ENCODE measurements at places on chromosomes 12 and 14.

GRCh38 chr12:90841336-90841735 lies 113.6 kb downstream of the CCER1 start:
- DNase-seq = no peak

DNA sequence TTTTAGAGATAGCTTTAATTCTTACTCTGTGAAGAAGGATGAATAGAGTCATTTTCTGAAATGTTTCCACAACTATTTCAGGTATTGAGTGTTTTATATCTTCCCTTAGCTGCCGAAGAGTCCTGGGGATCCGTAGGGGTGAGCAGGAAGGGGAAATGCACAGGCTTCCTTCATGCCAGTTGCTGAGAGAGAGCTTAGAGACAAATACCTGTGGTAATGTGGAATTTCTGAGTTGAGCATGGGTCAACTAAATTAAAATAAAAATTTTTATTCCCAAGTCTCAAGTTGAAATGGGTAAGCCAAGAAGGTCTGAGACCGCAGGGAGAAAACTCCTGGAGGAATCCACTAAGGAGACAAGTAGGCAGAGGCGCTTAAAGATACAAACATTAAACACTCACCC lies 185.7 kb downstream of the DAD1 start:
- DNase-seq = no peak

GRCh38 chr12:53086361-53086760 lies 7.2 kb upstream of the SPRYD3 start:
- no peak for DNase-seq

DNA sequence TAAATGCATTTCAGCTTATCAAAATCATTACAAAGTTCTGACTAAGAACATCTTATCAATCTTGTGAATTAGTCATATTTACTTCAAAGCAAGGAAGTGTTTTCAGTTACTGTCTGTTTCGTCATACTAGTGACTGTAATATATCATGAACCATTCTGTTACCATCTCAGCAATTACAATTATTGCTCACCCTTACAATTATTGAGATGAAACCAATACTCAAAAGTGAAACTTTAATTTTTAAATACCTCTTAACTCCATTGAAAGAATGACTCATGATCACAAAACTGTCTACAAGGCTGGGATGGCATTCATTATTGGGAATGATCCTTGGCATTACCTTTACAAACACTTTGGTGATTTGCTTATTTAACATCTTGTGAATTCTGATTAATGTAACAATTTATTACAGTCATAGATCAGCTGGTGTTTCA lies 90.3 kb downstream of the RPS6KA5 start:
- no peak for DNase-seq

DNA sequence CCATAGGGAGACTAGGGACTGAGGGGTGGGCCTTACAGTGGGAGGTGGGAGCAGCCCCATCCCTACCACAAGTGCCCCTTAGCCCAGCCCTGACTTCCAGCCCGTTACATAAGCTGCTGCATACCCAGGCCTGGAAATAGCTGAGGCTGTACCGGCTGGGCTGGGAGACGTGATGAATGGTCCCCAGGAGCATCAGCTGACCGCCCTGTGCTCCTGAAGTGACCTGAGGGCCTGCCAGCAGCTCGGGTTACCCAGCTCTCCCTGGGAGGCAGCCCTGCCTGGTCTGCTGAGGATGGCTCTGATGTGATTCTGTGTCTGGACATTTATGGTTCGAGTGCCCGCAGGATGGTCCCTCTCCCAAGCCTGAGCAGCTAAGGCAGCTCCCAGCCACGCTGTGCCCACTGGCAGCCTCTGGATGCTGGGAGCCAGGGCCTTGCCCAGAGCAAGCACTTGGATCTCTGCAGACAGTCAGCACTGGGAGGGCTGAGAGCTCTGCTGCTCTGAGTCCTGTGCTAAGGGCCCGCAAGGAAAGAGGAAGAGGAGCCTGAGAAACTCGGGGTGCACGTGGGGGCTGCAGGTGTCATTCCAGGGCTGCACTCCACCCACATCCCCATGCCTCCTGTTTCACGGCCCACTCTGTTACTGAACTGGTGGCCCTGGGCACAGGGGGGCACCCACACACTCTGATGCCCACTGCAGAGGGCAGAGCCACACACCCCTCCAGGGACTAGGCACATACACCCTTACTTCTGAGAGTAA lies 20.5 kb downstream of the TAMALIN start:
- no peak for DNase-seq

GRCh38 chr12:105198961-105199360 lies 37.0 kb downstream of the APPL2 start:
- no peak for DNase-seq

DNA sequence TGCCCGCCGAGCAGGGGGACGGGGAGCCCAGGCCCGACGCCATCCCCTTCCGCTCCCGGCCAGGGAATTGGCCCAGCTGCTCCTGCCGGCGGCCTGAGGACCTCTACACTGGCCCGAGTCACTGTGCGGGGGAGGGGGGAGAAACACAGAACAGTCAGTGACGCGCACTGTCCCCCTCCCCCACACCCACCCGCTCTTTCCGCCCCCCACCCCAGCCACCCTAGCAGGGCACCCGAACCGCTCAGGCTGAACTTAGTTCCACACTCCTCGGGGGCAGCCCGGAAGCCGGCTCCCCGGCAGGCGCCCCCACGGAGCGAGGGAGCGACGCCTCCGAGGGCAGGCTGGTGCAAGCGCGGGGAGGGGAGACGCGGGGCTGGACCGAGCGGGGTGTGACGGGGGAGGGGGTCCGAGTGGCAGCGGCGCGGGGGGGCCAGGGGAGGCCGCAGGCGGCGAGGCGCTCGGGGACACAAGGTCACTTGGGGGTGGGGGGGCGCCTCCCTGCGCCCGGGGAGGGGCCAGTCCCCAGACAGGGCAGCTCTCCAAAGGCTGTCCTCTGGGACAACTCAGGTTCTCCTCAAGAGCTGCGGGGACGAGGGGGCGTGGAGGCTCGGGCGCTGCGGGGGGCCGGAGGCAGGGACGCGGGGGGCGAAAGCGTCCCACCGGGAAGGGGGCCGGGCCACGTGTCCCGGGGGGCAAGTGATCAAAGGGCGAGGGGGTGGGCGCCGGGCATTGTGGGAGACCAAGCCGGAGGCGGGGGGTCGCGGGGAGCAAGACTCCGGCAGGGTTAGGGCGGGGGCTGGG lies 648 bp downstream of the CHD4 start:
- DNase-seq = peak; percentile 74

DNA sequence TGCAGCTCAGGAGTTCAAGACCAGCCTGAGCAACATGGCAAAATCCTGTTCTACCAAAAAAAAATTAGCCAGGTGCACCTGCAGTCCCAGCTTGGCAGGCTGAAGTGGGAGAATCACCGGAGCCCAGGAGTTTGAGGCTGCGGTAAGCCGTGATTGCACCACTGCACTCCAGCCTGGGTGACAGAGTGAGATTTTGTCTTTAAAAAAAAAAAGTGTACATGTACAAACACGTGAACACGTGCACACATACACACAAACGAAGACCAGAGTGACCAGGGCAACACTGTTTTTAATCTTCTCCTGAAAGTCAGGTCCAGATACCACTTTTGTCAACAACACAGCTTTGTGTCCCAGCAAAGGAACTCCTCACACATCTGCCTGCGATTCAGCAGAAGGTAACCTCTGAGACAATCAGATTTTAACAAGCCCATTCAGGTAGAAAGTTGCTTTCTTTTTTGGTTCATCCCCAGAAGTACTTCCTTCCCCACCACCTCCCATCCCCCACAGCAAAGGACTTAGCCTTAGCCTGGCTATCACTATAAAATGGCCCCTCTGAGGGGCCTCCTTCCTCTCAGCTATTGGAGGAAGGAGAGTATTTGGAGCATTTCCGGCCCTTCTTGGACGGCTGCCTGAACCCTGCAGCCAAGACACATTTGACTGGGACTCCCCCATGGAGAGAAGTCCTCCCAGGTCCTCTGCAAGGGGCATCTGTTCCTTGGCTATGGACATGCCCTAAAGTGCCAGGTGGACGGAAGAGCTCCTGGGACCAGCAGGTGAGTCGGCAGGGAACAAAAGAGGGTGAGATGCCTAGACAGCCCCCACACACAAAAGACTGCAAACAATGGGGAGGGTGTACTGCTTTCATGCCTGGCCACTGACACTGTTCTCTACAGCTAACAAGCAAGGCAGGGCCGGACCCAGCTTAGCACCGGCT lies 9.8 kb downstream of the CTDSP2 start:
- peak; percentile 59 for DNase-seq

GRCh38 chr12:124713436-124714082 lies 146.1 kb upstream of the NCOR2 start:
- DNase-seq = peak; percentile 75

DNA sequence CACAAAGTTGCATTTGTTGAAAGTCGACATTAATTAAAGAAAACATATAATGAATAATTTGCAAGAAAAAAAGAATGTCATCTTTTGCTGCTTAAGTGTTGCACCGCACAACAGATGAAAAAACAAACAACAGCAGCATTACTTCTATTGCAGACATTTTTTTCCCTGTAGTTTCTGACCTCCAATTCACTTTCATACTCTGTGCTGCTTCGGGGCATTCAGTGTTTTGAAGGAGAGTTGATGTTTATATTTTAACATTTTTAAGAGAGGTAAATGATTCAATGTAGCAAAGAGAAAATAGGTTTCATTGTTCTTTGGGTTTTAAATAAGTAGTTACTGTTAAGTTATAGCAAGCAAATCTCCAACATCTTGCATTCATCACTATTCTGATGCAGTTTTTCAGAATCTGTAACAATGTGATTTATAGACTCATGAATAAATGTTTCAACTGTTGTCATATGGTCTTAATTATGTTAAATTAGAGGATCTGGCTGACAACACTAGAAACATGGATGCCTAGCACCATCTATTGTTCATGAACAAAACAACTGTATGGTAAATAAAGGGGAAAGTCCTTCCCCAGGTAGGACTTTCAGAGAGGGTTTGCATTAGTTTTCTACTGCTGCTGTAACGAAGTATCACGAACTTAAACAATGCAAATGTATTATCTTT lies 168.1 kb downstream of the BCAT1 start:
- DNase-seq = no peak

GRCh38 chr14:98953551-98954348 lies 318.2 kb downstream of the BCL11B start:
- DNase-seq = no peak

GRCh38 chr14:69014829-69015259 lies 35.7 kb upstream of the ACTN1 start:
- DNase-seq = no peak

DNA sequence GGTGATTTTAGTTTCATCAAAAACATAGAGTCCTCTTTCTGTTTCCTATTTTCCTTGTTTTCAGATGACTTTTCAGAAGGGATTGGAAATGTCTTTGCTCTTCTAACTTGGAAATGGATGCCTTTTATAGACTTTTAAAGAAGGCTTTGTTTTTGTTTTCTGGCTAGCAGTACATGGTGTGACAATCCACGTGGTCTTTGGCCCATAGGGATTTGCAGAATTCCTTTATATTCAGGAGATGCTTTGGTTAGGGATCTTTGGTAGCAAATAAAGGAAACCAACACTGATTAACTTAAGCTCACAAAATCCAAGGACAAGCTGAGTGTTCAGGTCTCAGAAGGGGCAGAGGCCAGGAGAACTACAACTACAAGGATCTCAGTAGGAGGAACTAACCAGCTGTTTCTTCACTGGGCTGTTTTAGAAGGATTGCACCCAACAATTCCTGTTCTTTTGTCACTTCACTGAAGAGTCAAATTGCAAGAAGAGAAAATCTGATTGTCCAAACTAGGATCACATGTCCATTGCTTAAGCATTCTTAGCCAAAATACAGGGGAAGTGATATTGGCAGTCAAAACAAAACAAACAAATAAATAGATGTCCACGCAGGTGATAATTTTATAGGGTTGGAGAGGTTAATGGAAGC lies 58.6 kb upstream of the MANSC4 start:
- no peak for DNase-seq

DNA sequence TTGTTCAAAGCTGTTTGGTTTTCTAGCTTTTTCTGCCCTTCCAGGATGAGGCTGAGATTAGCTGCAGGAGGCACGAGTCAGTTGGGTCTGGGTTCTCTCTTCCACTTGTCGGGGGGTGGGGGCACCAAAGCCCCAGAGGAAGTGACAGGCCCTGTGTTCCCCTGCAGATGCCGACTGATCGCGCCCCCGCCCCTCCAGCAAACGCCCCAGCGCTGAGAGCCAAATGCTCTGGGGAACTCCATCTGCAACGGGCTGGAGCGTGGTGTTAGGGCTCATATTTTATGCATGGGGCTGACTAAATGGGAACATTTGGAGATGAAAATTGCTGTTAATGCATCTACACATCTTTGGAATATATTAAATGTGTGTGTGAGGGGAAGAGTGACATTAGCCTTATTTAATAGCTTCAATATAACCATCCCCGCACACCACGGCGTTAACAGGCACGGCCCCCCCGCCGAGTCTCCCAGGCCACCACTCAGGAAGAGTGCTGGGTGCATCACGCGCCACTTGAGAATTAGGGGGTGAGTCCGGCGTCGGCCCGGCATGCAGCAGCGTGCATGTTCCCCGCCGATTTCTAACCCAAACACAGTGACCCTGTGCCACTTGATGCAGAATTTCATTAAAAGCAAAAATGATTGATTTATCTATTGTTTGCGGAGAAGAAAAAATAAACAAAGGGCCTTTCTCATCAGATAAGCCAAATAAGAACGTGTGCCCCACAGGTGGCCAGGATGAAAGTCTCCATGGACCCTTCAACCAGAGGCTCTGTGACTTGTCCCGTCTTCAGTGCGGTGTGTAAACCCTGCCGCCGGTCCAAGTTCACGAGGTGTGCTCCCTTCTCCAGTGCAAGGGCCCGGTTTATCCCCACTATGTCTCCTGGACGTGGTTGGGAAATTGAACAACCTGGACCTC lies 165.0 kb upstream of the RTL1 start:
- DNase-seq = no peak

GRCh38 chr12:63909746-63910145 lies 65.2 kb downstream of the SRGAP1 start:
- DNase-seq = no peak

DNA sequence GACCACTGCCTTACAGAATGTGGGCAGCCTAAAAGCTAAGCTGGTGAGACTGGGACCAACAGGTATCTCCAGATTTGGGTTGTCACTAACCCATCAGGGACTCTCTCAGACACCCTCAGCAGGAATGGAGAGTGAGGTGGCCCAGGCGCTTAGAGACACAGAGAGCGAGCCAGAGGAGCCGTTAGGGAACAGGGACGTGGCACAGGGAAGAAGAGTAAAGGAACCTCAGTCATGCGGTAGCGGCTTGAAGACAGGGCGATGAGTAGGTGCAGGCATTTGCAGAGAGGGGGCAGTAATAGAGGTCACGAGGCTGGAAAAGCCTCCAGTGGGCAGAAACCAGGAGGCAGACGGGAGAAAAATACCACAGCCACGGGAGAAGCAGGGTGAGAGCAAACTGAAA lies 158.0 kb upstream of the CCND2 start:
- DNase-seq = no peak

GRCh38 chr12:88228720-88229119 lies 86.6 kb downstream of the TMTC3 start:
- no peak for DNase-seq

- no peak for DNase-seq
Measured at GRCh38 chr14:85471744-85472143, 58.2 kb upstream of the FLRT2 start.

- DNase-seq = peak; percentile 45
Measured at GRCh38 chr12:6827437-6827911, 733 bp upstream of the P3H3 start.

Data from CD4-positive, alpha-beta T cell treated with Interleukin-17A for 1 hour (primary cell).